ENCODE measurements at places on chromosomes 6 and 20.

GRCh38 chr20:3243718-3244358 is 4.8 kb upstream of the SLC4A11 start:
- DNase-seq, result no peak

DNA sequence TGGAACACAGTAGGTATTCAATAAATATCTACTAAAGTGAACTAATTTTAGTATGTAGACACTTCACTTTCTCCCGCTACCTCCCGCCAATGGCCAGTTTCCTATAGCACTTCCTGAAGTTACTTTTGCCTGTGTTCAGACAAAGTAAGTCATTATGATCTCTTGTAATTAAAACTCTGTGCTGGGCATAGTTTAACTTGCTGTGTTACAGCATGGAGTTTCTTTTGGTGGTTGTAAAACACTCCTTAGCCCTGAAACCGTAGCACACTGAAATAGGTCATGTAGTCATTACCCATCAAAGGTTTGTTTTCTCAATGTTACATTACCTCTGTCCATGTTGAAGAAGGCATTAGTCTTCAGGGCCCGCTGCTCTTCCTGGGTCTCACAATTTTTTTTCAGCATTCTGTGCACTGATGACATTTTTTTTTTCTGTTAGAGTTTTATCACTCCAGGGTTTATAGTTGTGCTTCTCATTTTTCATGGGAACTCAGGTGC is 54.0 kb upstream of the CENPW start:
- DNase-seq, result no peak

GRCh38 chr20:53296451-53297153 is 297.0 kb downstream of the ZNF217 start:
- DNase-seq, result no peak

GRCh38 chr6:113701552-113702254 is 155.4 kb upstream of the MARCKS start:
- no peak for DNase-seq

DNA sequence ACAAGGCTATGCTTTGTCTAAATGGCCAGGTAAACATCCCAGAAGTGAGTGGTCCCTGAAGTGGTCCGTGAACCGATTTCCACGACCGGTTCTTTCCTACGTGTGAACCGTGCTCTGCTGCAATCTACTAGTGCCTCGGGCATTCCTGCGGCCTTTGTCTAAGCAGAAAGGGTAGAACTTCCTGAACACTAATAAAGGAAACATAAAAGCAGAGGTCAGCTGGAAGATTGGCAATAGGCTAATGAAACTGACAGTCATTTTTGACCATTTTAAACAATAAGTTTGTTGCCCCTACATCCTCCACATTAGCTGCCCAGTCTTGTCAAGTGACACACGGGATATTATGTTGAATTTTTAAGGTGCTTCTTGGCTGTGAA is 410.0 kb downstream of the PLCB1 start:
- no peak for DNase-seq

DNA sequence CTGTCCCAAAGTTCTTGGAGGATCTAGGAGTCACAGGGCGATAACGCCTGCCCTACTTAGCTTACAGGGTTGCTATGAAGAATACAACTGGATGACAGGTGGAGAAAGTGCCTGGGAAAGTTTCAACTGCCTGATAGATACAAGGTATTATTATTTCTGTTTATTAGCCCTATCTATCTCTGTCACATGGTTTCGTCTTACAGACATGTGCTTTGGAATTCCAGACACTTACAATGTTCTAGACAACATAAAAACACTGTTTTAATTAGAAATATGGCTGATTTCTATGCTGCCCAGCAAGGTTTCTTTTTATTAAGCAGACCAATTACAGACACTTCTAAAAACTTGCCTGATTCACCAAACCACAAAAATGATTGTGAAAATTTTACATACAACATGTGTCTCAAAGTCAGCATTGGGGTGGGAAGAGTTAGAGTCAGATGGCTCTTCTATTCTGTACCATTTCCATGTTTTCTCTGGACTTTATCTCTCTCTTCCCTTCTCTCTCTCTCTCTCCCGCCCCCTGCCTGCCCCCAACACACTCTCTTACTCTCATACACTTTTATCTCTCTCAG is 50.0 kb downstream of the GJA10 start:
- DNase-seq, result no peak

GRCh38 chr6:167424700-167425099 is 99.8 kb downstream of the TTLL2 start:
- DNase-seq, result no peak

- no peak for DNase-seq
Observed at GRCh38 chr6:1611572-1612298, 2.0 kb downstream of the FOXC1 start.

GRCh38 chr20:17501701-17502100 is 29.5 kb downstream of the BFSP1 start:
- DNase-seq, result no peak

- no peak for DNase-seq
Observed at GRCh38 chr20:536426-537010, 7.1 kb downstream of the CSNK2A1 start.

DNA sequence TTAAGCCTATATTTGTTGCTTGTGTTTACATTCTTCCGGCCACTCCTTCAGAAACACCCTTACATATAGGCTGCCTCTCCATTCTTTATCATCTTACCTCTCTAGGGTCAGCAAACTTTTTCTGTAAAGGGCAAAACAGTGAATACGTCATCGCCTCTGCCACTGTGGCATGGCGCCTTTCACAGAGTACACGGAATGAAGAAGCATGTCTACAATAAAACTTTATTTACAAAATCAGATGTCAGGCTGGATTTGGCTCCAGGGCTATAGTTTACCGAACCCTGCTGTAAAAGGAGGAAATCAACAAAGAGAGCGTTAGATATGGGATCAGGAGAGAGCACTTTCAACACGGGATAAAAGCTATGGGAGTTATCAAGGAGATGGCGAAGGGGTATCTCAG is 9.3 kb upstream of the NCR2 start:
- DNase-seq, result no peak

DNA sequence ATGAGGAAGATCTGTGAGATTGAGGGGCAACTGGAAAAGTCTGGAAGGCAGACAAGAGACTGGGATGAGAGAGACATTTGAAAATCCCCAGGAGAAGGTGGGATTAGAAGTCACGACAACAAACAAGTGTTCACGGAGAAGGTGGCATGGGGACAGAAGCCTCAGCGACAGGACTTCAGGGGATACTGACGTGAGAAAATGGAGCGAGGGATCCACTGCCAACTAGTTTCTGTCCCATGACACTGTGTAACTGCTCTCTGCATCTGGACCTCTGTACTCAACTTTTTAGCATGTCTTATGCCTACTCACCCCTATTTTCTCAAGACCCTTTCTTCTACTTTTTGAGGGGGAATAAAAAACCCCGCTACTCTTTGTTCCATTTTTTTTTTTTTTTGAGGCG is 18.3 kb upstream of the ZBTB2 start:
- DNase-seq, result no peak

- no peak for DNase-seq
Observed at GRCh38 chr20:57133926-57134650, 132.4 kb downstream of the BMP7 start.

- no peak for DNase-seq
Observed at GRCh38 chr20:32510601-32511357, 74.4 kb downstream of the NOL4L start.

DNA sequence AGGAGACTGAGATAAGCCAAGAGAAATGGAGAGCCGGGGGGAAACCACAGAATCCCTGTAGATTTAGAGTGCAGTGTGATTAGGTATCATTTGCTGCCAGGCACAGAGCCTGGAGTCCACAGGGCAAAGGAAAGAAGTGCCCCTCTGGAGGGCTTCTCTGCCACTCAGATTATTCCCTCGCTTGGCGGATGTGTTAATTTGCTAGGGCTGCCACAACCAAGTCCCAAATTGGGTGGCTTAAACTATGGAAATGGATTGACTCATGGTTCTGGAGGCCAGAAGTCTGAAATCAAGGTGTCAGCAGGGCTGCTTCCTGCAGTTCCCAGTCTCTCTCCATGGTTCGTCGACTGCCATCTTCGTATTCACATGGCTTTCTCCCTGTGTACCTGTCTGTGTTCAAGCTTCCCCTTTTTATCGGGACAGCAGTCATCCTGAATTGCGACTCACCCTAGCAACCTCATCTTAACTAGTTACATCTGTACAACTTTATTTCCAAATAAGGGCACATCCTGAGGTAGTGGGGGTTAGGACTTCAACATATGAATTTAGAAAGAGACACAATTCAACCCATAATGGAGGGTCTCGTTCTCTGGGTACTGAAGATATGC is 122.2 kb downstream of the ANKRD60 start:
- no peak for DNase-seq

DNA sequence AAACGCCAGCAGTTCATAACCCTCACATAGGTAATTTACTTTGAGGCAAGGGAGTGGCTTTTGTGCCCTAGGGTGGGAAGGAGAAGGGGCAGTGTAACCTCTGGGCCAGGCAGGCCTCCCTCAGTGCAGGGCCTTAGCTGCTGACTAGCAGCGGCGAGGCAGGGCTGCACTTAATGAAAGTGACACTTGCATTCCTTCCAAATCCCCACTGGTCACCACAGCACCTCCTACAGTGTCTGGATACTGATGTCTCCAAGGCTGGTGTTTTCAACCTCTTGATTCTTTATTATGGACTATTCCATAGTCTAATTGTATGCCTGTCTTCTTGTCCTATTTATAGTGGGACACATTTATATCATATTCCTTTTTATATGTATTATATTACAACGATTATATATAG is 152.7 kb downstream of the LY86 start:
- DNase-seq, result no peak

GRCh38 chr6:138638604-138639003 is 135.0 kb upstream of the CCDC28A start:
- DNase-seq, result no peak

DNA sequence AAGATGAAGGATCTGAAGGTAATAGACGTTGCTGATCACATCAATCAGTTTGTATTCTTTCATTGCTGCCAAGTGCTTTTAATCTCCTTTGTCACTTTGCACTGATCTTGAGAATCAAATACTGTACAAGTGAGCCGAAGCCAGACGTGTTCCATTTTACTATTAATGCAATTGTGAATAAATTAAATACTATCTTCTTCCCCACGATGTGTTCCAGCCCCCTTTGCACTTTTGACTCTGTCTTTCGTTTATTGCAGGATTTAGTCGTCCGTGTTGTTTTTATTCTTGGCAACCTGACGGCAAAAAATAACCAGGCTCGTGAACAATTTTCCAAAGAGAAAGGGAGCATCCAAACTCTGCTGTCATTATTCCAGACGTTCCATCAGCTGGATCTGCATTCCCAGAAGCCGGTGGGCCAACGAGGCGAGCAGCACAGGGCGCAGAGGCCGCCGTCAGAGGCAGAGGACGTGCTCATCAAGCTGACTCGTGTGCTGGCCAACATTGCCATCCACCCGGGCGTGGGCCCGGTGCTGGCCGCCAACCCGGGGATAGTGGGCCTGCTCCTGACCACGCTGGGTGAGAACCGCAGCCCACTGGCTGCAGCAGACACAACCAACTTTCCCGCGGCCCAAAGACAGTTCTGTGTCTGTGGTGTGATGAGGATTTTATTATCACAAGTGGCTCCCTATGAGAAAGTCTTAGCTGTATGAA is 104.7 kb downstream of the ARMC2 start:
- no peak for DNase-seq

GRCh38 chr6:72746276-72746675 is 124.4 kb downstream of the KCNQ5 start:
- no peak for DNase-seq

GRCh38 chr6:27492631-27493190 is 19.8 kb upstream of the ZNF184 start:
- no peak for DNase-seq

DNA sequence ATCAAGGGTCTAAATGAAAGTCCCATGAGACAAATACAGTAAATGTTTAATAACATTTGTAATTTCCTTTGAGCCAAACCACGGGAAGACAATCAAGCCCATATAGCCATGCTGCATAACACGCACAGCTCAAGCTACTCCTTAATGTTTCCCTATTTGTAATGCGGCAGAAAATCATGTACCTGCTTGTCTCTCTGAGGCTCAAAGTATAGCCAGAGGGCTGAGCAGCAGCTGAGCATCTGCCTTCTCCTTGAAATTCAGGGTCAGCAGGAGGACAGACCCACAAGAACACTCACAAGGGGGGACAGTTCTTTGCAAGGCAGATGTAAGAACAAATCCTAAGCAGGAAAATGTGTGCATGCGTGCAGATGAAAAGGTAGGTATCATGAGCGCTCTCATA is 45.8 kb upstream of the JARID2 start:
- no peak for DNase-seq

- no peak for DNase-seq
Observed at GRCh38 chr6:133359256-133359655, 118.1 kb downstream of the EYA4 start.

DNA sequence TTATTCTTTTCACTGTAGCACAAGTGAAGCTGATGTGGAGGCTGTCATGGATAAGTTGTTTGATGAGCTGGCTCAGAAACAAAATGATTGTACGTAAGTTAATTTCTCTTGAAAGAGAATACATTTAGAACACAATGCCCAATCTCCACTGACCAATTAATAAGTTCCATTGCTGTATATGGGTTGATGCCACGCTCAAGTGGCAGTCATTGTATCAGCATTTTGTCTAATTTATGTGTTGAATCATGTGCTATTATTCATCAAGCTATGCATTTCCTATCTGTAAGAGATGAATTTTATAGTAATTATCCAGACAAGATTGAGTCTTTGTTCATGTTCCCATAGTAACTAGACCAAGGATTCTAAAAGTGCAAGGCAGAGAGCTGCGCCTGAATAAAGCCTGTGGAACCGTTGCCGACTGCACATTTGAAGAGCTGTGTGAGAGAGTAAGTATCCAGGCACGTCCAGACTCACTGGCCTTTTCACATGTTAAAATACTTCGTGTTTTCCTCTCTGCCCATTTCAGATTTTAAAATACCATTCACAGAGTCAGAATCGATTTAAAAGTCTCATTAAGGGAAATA is 83.8 kb upstream of the FOXO3 start:
- no peak for DNase-seq

GRCh38 chr6:29759457-29759856 is 36.2 kb downstream of the HLA-F start:
- no peak for DNase-seq

GRCh38 chr20:63980317-63980805 is 571 bp upstream of the PRPF6 start:
- DNase-seq, result no peak

GRCh38 chr20:47392721-47393073 is 36.2 kb upstream of the ZMYND8 start:
- DNase-seq, result no peak

DNA sequence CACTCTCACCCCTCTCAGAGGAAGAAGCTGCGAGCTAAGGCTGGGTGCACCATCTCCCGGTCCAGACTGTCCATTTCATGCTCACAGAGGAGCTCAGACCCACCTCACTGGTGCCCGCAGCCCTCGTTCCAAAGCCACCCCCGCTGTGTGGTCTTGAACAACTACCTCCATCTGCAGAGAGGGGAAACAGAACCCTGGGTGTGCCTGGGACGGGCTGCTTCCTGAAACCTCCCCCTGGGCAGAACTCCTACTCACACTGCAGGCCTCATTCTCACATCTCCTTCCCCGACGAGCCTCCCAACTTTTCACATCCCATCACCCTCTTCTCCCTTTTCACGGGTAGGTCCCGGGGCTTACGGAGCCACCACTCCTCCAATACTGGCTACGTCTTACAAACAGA is 18.1 kb downstream of the PMEPA1 start:
- DNase-seq, result no peak
